ENCODE measurements at places on chromosomes 1 and 21.

GRCh38 chr1:230288641-230289349, 137.3 kb downstream of the PGBD5 start:
- no peak for DNase-seq

DNA sequence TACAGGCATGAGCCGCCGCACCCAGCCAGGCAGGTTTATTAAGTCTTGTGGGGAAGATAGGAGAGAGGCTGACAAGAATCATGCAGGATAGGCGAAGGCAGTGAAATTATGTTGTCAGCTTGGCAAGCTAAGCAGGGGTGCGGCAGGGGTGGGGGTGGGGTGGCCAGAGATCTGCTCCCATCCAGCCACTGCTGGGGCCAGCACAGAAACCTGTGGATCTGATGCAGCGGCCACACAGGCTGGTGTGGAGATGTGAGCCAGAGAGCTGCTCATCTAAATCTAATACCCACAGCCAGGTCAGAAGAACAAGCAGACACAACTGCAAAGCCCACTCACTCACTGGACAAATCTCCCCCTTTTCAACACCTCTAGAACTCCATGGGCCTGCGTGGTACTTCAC, 68.7 kb downstream of the KCTD3 start:
- DNase-seq = no peak

GRCh38 chr1:12075195-12076114, 12.4 kb downstream of the TNFRSF8 start:
- no peak for DNase-seq

DNA sequence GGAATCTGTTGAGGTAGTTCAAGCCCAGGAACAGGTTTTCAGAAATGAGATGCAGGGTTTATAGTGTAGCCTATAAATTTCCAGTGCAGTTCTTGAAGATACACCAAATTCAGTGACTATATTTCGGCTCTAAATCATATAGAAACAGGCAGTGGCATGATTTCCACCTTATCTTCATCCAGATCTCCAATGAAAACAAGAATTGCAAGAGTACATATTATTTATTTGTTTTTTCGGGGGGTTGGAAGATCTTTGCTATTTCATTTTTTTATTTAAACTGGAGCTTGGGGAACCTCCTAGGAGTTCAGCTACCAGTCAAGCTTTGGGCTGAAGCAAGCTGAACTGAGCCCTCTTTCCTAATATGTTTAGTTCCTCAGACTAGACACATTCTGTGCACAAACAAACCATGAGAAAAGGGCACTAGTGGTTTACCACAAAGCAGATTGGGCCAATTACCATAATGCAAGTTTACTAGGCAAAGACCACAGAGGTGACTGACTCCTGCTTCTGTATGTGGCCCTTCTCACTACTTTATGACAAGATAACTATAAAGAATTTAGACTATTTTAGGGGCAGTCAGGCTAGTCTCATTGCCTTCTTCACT, 68.5 kb downstream of the RGS2 start:
- no peak for DNase-seq

- DNase-seq = no peak
These were observed 49.0 kb downstream of the SIM2 start for GRCh38 chr21:36747815-36748383.

GRCh38 chr1:230230273-230230672, 163.2 kb downstream of the GALNT2 start:
- no peak for DNase-seq

- DNase-seq = no peak
These were observed 63.2 kb downstream of the PLEKHA6 start for GRCh38 chr1:204296431-204296988.
